ENCODE measurements at places on chromosomes 4 and X.

GRCh38 chrX:115229337-115230003 is 4.4 kb downstream of the LRCH2 start:
- DNase-seq = no peak

- DNase-seq = no peak
Observed at GRCh38 chrX:48816014-48816810, 10.1 kb upstream of the ERAS start.

DNA sequence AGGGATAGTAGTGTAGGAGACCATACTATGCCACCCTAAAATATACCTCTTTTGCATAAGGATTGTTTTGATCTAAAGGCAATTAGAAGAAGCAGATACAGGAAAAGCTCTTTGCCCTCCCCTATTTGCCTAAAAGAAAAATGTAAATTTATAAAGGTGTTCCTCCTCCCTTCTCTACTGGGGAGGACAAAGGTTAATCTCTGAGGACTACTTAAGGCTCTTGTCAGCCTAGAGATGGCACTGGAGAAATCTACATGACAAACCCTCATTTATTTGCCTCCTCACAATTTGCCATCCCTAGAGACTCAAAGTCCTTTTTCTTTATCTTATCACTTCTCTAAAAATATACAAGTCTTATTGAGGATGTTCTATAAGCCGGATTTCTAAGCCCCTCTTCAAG is 1021.8 kb downstream of the STPG2 start:
- DNase-seq = no peak

DNA sequence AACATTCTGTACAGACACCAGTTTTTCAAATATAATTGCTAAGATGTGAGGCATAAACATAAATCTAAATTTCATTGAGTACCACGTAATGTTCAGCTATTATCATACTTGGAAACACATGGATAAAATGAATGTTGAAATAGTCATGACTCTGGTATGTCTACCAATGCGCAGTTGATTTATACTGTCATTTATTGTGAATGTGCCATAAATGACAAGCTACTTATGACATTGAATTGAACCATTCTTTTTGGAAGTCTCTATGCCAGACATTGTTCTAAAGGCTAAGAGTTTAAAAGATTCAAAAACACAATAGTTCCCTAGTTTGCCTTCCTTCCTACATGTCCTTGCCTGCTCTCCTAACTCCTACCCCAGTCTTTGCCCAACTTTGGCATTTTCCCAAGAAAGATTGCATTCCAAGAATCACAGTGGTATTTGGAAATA is 96.6 kb upstream of the DMD start:
- no peak for DNase-seq

GRCh38 chr4:86944964-86945781 is 10.4 kb downstream of the AFF1 start:
- no peak for DNase-seq

DNA sequence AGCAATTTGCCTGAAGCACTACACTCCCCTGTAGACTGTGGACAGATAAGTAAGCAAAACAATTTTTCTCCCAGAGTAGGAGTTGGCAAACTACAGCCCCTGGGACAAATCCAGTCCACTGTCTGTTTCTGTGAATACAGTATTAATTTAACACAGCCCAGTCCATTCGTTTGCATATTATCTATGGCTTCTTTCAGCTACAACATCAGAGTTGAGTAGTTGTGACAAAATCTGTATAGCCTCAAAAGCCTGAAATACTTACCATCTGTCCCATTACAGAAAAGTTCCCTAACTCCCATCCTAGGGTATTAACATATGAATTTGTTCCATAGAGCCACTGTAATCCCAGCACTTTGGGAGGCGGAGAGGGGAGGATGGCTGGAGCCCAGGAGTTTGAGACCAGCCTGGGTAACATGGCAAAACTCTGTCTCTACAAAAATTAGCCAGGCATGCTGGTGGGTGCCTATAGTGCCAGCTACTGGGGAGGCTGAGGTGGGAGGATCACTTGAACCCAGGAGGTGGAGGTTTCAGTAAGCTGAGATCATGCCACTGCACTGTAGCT is 53.0 kb downstream of the AMELX start:
- no peak for DNase-seq

DNA sequence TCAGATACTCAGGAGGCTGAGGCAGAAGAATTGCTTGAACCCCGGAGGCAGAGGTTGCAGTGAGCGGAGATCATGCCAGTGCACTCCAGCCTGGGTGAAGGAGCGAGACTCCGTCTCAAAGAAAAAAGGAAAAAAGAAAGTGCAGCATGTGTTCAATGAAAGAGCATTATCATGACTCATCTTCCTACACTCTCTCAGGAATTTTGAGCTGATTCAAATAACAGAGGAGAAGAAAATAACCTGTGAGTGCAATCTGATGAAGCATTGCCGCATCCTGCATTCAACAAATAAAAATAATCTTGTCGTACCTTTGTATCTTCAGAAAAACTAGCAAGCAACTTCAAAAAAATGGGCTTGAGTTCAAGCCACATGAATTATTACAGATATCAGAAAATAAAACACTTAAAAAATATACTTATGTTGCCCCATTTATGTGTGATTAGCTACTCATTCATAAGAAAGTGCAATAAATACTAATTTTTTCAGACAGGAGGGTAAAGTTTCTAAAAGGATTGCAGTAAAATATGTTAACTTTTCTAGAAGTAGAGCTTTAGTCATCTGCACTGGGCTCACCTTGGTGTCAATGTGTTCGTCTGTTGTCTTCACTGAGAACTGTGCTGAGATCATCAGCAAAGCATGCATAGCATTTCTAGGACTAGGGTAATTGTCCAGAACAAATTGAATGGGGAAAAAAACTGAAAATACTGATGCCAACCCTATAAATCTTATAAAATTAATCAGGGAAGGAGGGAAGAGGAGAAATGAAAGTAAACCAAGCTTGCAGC is 90.4 kb upstream of the VCX3B start:
- DNase-seq = no peak

All from activated gamma-delta T cell treated with anti-CD3 and anti-CD28 coated beads, Interleukin-2, amount 50 U/mL, for 16 hours (primary cell).